ENCODE measurements at places on chromosomes 6 and 20.

- DNase-seq = no peak
These were observed 68.1 kb upstream of the UST start for GRCh38 chr6:148678682-148679081.

- DNase-seq = peak; percentile 81
These were observed 257.5 kb downstream of the ARID1B start for GRCh38 chr6:157034436-157035230.

DNA sequence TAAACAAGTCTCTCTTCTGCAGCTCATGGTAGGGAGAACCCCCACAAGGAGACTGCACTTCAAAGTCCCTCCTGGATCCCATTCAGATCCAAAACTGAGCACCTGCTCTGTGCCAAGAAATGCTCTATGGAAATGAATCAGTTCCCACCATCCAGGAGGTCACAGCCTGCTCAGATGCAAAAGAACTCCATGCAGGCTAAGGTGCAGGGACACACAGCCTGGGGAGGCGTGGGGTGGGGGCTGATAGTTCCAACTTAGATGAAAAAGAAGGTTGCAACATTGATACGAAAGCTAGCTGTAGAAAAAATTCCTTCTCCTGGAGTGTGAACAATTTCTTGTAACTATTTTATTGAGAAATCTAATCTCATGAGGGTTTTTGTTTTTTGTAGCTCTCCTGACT is 111.0 kb upstream of the TMEM170B start:
- DNase-seq = no peak

DNA sequence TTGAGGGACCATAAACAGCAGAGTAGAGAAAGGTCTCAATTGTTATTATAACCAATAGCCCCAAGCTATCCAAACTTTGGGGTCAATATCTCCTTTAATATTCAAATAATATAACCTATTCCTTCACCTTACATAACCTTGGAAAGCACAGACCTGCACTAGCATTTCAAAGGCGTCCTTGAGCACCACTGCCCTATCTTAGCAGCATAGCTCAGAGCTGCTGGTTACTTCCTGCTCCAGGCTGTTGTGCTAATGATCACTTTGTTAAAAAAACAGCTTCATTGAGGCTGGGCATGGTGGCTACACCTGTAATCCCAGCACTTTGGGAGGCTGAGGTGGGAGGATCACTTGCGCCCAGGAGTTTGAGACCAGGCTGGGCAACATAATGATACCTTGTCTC is 10.5 kb downstream of the SLC35D3 start:
- no peak for DNase-seq

DNA sequence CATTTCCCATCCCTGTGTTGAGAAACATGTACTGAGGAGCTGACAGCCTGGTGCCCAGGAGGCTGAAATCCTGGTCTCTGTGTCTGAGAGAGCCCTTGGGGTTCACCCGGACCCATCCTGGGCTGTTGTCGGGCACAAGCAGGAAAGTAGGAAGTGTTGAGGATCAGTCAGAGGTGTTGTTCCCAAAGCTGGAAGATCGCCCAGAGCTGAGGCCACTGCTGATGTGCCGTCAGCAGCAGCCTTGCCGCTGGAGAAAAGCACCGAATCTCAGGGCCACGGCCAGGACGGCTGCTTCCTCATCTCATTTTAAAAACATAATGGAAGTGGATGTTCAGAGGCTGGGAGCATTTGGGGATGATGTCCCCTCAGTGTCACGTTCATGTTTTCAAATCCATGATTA is 218.5 kb downstream of the UST start:
- DNase-seq = no peak

DNA sequence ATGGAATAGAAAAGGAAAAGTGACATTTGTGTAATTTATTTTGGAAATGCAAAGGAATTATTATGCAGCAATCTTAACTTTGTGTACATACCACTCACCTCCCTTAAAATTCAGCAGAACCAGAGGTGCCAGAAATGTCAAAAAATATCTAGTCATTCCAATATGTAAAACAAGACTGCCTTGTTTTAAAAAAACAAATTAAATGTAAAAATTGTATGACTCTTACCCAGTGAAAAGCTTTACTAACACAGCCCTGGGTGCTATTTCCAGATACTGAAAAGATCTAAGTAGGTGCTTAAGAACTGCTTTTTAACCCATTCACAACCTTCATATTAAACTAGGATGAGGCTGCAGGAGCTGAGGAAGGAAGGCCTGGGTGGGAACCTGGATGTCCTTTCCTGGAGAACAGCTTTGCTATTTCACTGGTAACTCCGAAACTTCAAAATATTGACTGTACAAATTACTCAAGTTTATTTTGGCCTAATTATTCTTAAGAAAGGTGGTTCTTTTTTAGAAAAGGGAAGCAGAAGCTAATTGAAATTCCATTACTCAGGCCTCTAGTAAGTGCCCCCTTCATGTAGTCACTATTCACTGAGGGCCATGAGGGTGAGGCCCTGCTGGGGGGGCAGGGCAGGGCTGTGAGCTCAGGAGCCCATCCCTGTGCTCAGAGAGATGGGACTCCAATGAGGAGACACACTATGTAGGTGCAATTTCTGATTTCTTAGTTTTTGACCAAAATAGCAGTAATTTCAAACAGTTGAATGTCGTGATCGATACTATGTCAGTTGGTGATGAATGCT is 139.6 kb downstream of the MAP3K4 start:
- DNase-seq = no peak

- DNase-seq = no peak
These were observed 87.0 kb upstream of the OLIG3 start for GRCh38 chr6:137581019-137581707.

- DNase-seq = no peak
These were observed 1267.0 kb upstream of the CITED2 start for GRCh38 chr6:140641412-140641811.

GRCh38 chr6:365835-366234 is 25.7 kb upstream of the IRF4 start:
- no peak for DNase-seq

- no peak for DNase-seq
These were observed 80.5 kb upstream of the AGPAT4 start for GRCh38 chr6:161354276-161354840.

GRCh38 chr6:54729716-54730115 is 116.9 kb upstream of the FAM83B start:
- no peak for DNase-seq

GRCh38 chr6:147586044-147586443 is 77.6 kb downstream of the SAMD5 start:
- DNase-seq = peak; percentile 65

GRCh38 chr20:50731055-50731929 is at the start of gene PARD6B:
Gene PARD6B (plus strand): TSS chr20:50731580. CDS start chr20:50731787, 207 bp downstream.
- peak; percentile 89 for DNase-seq

- no peak for DNase-seq
These were observed 27.2 kb downstream of the CMTR1 start for GRCh38 chr6:37459981-37460800.

DNA sequence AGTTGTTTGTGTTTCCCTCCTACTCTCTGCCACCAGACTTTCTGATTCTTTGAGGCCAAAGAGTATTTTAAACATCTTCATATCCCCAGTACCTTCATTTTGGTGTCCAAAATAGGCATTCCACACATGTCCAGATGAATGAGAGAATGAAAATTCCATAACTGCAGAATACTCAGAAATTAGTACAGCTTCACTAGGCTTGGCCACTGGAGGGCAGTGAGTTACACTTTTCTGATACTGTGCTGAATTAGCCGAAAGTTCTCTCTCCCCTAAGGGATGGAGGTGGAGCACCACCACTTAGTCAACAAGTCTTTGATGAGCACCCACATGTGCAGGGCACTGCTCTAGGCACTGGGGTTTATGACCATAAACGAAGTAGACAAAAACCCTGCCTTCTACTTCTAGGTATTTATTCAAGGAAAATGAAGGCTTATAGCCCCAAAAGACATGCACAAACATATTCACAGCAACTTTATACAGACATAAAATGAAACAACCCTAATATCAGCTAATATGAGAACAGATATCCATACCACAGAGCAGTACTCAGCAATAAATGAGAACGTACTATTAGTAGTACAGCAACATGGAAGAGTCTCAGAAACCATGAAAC is 46.1 kb upstream of the TMEM217 start:
- peak; percentile 60 for DNase-seq

DNA sequence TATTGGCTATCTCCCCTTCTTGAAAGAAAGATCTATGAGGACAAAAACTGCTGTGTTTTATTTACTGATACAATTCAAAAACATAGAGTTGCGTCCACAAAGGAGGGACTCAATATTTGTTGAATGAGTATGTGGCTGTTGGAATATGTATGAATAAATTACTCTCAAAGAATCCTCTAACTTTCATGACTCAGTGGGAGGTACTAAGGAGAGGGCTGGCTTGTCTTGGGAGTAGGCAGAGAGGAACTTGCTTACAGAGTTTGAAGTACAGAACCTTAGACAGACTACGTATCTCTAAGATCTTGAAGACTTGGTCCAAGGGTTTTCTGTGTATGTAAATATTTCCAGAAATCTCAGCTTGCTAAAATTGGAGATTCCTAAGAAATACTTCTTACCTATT is 504.0 kb upstream of the PTCHD4 start:
- DNase-seq = peak; percentile 74

- no peak for DNase-seq
These were observed 2.4 kb upstream of the GPX5 start for GRCh38 chr6:28523241-28523622.

Data from fibroblast of lung (primary cell).